ENCODE measurements at places on chromosomes 11 and 22. TPM values are rescaled to one million over a fixed set of nuclear protein-coding genes. Genes with fewer than 3 reads are reported as not detected.

LIF gene
- 0.54 TPM for polyA plus RNA-seq

APOL6 gene
- polyA plus RNA-seq: 2.8 TPM

SAA2 gene
- polyA plus RNA-seq: 2.4 TPM

RPL27A gene
- polyA plus RNA-seq: 4,238 TPM

DTX4 gene
- 1.8 TPM for polyA plus RNA-seq

ANO3 gene
- polyA plus RNA-seq: not detected

APOBEC3H gene
- 0.51 TPM for polyA plus RNA-seq

PPFIBP2 gene
- polyA plus RNA-seq: 27.4 TPM

SCGB1D2 gene
- polyA plus RNA-seq: not detected

PHETA2 gene
- 10.0 TPM for polyA plus RNA-seq

NECTIN1 gene
- 79.6 TPM for polyA plus RNA-seq

HBG1 gene
- not detected for polyA plus RNA-seq

CRACR2B gene
- polyA plus RNA-seq: 3.2 TPM

CHRM4 gene
- polyA plus RNA-seq: 0.02 TPM

CLDN5 gene
- 8.5 TPM for polyA plus RNA-seq

HBG2 gene
- polyA plus RNA-seq: not detected

OR51A7 gene
- not detected for polyA plus RNA-seq

UPK3A gene
- polyA plus RNA-seq: not detected

CSRP3 gene
- polyA plus RNA-seq: 0.11 TPM

SMIM35 gene
- 0.01 TPM for polyA plus RNA-seq
